ENCODE measurements at places on chromosomes 6 and 20.
A peak's percentile ranks its signal among the peaks of the same experiment; 100 is the strongest.

DNA sequence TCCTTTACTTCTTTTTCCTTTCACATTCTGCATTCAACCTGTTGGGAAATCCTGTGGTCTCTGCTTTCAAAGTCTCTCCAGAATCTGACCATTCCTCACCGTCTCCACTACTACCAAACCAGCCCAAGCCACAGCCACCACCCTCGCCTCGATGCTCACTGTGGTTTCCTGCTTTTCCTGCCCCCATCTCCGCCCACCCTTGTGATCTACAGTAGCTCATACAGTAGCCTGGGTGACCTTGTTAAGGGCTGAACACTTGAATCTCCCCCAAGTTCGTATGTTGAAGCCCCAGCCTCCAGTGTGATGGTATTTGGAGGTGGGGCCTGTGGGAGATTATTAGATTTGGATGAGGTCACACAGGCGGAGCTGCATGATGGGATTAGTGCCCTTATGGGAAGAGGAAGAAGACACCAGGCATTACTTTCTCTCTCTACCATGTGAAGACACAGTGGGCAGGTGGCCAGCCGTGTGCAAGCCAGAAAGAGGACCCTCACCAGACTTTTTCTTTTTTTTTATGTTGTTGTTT is 189.0 kb upstream of the UST start:
- no peak for DNase-seq

DNA sequence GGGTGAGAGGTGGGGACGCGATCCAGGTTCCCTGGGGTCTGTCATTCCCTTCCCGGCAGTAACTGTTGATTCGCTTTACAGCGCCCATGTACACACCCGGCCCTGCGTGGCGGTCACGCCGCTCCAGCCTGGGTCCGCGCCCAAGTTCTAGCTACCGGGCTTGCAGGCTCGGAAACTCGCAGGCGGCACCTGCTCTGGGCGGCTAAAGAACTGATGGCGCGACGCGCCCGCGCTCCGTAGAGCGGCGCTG is 1.4 kb upstream of the POU3F2 start:
- peak; percentile 76 for DNase-seq

GRCh38 chr6:114258376-114258775 is 84.4 kb downstream of the HS3ST5 start:
- no peak for DNase-seq

DNA sequence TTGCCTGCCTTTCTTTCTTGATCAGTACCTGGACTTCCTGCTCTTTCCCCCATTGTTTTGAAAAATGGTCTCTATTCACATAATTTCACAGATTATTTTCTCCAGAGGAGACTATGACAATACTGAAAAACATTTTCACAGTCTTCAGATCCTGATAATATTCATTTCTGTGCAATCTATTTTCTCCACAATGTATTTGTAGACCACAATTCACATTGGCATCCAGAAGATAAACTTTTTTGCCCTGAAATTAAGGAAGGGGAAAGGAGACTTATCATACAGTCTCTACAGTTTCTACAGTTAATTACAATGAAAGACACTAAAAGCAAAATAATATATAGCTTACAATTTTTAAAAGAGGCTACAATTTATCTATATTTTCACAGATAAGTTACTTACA is 18.4 kb downstream of the LCA5 start:
- no peak for DNase-seq

GRCh38 chr6:121520337-121521163 is 85.1 kb downstream of the GJA1 start:
- DNase-seq = no peak

DNA sequence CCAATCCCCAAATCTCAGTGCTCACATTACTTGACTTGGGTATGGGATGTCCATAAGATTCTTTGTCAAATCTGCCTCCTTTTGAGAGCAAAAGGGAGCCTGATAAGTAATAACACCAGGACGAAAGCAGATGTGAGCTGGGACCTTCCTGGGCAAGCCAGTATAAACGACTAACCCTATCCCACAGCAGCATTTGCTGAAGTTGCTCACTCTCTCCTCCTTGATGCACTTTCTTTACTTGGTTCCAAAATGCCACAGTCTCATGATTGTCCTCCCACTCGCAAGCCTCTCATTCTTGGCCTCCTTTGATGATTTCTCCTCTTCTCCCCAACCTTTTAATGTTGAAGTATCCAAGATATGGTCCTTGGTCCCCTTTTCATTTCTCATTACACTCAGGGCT is 44.7 kb upstream of the TAGAP start:
- DNase-seq = no peak

- DNase-seq = no peak
Measured at GRCh38 chr6:44182911-44183390, 24.3 kb downstream of the CAPN11 start.

DNA sequence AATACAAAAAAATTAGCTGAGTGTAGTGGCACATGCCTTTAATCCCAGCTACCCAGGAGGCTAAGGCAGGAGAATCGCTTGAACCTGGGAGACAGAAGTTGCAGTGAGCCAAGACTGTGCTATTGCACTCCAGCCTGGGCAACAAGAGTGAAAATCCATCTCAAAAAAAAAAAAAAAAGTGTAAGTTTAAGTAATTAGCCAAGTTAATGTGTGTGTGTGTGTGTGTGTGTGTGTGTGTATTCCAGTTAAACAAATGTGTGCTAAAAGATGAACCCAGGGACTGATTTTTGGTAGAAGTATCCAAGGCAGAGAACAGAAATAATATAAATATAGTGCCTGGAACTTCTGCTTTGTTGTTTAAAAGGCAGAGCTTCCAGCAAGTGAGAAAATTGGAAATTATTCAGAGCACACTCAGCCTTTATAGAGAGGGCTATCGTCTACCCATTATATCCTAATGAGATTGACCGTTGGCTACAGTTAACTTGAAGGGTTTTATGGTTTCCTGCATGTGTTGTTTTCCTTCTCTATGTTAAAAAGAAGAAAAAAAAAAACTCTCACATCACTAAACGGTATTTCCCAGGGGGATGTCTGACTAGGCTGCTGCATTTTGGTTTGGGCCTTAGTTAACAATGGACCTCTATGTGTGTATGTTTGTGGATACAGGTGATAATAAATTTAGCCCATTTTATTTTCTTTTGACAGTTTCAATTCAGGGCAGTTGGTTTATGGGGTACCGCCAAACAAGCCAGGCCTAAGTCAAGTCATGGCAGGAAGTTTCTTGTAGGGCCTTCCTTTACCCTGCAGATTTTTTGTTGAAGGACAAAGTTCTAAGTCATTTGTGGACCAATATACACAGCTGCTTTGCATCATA is 9.8 kb downstream of the SOX4 start:
- DNase-seq = no peak

DNA sequence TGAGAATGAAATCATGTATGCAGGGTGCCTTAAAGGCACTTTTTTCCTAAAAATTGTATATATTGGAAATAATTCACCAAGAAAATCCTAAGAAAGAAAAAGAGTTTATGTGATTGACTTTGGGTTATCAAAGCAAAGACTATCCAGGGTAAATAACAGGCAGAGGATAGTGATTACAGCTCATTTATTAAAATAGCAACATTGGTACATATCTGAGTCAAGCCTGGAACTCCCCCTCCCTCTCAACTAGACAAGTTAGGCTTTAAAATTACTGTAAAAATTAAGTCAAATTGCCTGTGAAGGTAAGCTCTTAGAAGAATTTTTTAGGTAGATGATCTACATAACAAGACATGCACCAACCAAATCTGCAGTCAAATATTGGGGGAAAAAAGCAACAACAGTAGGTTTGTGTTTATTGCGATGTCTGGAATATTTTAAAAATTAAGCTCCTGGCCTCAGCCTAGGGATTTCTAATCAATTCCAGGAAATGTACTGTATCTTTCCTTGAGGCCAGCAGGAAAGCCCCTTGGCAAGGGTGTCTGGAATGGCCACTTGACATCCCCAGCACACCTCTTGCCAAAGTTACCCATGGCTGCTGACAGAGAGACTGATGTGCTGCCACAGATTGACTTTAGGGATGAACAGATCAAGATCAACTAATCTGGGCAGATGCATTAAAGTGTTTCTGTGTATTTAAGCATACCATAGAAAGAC is 31.2 kb upstream of the HBS1L start:
- DNase-seq = no peak

DNA sequence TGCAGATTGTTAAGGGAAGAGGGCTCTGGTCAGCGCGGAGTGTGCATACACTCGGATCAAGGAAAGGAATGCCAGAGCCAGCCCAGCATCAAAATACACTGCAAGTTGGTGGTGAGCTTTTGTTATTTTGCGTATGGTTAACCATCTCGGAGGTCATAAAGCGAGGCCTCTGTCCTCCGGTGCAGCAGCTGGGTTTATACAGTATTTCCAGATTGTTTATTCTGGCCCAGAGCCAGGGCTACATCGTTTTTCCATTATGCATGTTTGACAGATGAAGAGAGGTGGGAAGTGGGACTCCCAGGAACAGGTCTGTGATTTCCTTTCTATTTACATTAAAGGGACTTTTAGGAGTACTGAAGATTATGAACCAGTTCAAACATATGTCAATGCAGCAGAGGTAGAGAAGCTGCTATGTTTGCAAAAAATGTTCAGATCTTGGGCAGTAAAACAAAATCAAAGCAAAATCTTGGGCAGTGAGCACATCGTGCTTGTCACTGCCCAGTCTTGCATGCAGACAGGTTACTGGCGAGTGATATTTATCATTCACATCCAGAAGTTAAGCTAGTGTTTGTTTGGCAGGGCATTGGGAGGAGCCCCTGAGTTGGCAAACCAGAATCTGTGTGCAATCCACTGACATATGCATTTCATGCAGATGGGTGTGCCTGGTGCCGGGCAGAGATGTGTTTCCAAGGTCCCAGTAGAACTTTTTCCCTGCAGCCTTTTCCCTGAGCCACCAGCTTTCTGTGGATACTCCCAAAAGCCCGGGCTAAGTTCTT is 256.3 kb upstream of the TAB2 start:
- DNase-seq = peak; percentile 90

- no peak for DNase-seq
Measured at GRCh38 chr6:165643015-165643414, 20.0 kb downstream of the PDE10A start.

GRCh38 chr6:25025248-25025918 is 89.6 kb upstream of the RIPOR2 start:
- no peak for DNase-seq

GRCh38 chr6:143516690-143517446 is 5.3 kb upstream of the FUCA2 start:
- peak; percentile 35 for DNase-seq

DNA sequence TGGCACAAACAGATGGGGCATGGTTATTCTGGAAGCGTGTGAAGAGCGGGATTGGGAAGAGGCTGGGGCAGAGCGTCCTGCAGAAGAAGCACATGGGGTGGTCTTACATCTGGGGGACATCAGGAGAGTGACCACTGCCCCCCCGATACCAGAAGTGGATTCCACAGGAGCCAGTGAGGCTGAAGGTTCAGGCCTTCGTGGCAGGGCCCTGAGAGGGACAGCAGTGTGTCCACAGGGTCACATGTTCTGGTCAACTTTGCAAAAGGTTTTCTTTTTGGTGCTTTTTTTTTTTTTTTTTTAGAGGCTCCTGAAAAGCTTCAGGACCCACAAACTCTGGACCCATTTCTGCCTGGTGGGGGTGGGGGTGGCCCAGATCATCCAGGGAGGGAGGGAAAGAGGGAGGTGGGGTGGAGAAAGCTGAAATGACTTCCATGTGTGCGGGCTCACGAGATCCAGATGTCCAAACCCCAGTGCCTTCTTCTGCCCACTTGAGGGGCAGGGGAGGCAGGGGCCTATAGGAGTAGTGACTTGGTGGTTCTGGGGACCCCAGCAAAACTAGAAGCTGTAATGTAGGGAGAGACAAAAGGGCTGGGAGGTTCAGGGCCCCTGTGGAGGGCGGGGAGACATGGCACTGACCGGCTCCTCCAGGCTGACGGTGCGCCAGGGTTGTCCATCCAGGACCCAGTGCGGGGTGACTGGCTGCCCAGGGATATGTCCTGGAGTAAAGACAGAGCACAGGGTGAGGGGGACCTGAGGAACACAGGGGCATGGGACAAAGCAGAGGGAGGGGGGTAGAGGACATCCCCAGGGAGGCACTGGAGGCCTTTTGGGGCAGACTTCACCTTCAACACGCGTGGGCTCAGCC is 2.7 kb downstream of the ADAM33 start:
- DNase-seq = no peak

GRCh38 chr6:44642870-44643522 is 255.5 kb downstream of the CDC5L start:
- peak; percentile 75 for DNase-seq

GRCh38 chr6:151432651-151433050 is 19.3 kb downstream of the RMND1 start:
- DNase-seq = no peak

All from NCI-H345 (cell line).